ENCODE measurements at places on chromosomes 5 and 9. TPM values are rescaled to one million over a fixed set of nuclear protein-coding genes. Genes with fewer than 3 reads are reported as not detected.

- no peaks in the 10 kb centered on the region for H3K36me3 ChIP-seq
- H3K27ac ChIP-seq, result no peak overlapping the region
- no peaks in the 10 kb centered on the region for H3K27me3 ChIP-seq
Observed at GRCh38 chr5:62168506-62169281, 137.3 kb upstream of the KIF2A start.

GRCh38 chr9:131012023-131012334 lies 3.0 kb downstream of the LAMC3 start:
- no peak for DNase-seq
- peak overlapping the region; percentile 95 for H3K27ac ChIP-seq
- H3K36me3 ChIP-seq, result no peaks in the 10 kb centered on the region
- no peak overlapping the region for H3K4me3 ChIP-seq

DNA sequence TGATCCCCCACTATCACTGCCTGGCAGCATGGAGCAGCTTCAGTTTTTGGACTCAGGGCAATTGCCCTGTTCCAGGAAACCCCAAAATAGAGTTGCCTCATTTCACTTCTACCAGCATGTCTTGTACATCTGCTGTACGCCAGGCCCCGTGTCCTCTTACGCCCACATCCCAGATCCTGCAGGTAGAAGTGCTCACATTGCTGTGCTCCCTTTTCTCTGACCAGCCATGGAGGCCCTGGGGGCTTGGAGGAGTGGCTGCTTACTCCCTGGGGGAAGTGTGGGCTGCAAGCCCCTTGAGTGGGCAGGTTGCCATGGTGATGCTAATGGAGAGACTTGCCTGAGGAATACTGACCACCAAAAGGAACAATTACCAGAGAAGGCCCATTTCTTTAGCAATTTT lies 55.6 kb upstream of the KCNIP1 start:
- H3K4me3 ChIP-seq, result no peak overlapping the region
- H3K36me3 ChIP-seq, result no peaks in the 10 kb centered on the region
- H3K4me1 ChIP-seq, result no peaks in the 10 kb centered on the region
- no peaks in the 10 kb centered on the region for H3K27me3 ChIP-seq

- no peaks in the 10 kb centered on the region for H3K36me3 ChIP-seq
- no peak overlapping the region for H3K27ac ChIP-seq
- H3K4me1 ChIP-seq, result no peaks in the 10 kb centered on the region
- no peaks in the 10 kb centered on the region for H3K27me3 ChIP-seq
Observed at GRCh38 chr5:157961176-157961575, 102.2 kb upstream of the CLINT1 start.

DNA sequence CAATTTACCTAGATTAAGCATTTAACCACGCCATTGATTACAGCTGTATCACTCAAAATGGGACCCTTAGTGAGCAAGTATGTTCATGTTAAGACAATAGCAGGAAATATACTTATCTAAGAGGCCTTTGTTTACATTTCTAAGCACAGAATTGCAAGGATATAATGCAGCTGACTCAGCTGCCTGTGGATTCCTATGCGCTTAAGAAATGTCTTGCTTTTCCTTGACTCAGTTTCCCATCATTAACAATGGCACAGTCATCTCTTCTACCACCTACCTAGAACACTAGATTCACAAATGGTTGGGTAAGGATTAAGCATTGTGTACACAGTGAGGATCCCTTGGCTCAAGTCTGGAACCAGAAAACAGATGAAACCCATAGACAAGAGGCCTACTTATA lies 163.8 kb downstream of the TSSK1B start:
- peaks cover 37% of the 10 kb centered on the region for H3K4me1 ChIP-seq
- H3K27me3 ChIP-seq, result no peaks in the 10 kb centered on the region
- DNase-seq, result no peak
- no peak overlapping the region for H3K27ac ChIP-seq

- H3K36me3 ChIP-seq, result no peaks in the 10 kb centered on the region
- no peak overlapping the region for H3K4me3 ChIP-seq
- H3K27ac ChIP-seq, result no peak overlapping the region
- H3K4me1 ChIP-seq, result no peaks in the 10 kb centered on the region
Observed at GRCh38 chr9:70429899-70430298, 15.4 kb upstream of the KLF9 start.

Gene MSX2
- total RNA-seq, result 28.8 TPM

DNA sequence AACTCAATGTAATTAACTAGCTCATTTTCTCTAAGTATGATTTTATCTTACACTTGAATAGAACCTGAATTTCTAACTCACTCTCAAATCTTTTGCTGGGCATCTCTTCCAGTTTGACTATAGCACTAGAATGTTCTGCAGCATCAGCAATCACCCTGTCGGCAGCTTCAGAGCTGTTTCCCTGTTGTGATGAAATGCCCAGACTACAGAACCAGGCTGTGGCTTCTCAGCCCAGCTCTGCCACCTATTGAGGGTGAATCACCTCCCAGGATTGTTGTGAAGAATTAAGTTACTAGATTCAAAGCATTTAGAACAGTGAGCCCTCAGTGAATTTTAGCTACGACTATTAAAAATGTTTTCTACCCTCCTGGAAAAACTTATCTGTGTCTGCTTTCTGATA lies 90.4 kb upstream of the ANKRD55 start:
- H3K4me3 ChIP-seq, result no peak overlapping the region
- H3K4me1 ChIP-seq, result peaks cover 15% of the 10 kb centered on the region
- no peak overlapping the region for H3K27ac ChIP-seq
- H3K27me3 ChIP-seq, result no peaks in the 10 kb centered on the region

Gene ADGRD2
- not detected for total RNA-seq

GRCh38 chr5:141369994-141370848 lies at the start of gene PCDHGB3:
TSS of gene PCDHGB3 (plus strand) at chr5:141370242. CDS start at chr5:141370395, 153 bp downstream.
- H3K27ac ChIP-seq, result no peak within 1 kb of the TSS
- H3K4me3 ChIP-seq, result no peak within 1 kb of the TSS
- H3K27me3 ChIP-seq, result no peaks in the 10 kb centered on the region
- H3K36me3 ChIP-seq, result no peaks in the 10 kb centered on the region
- DNase-seq, result no peak
- no peaks in the 10 kb centered on the region for H3K4me1 ChIP-seq

DNA sequence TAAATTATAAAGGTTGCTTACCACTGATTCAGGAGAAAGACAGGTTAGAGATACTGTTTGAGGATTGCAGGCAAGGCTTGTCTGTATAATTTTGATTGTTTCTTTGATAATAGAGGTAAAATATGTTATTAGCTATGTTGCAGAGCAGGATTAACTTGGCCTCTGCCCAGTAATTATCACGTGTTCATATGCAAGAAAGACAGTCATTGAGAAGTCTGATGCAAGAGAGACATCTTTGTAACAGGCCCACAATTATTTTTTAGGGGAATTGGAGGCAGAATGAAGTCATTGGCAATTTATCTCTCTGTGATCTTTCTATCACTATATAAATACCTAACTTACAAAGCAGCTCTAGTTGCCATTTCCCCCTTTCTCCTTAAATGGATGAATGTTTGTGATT lies 46.0 kb downstream of the SLC44A1 start:
- H3K4me3 ChIP-seq, result no peak overlapping the region
- peak overlapping the region; percentile 69 for H3K27ac ChIP-seq
- H3K36me3 ChIP-seq, result no peaks in the 10 kb centered on the region

DNA sequence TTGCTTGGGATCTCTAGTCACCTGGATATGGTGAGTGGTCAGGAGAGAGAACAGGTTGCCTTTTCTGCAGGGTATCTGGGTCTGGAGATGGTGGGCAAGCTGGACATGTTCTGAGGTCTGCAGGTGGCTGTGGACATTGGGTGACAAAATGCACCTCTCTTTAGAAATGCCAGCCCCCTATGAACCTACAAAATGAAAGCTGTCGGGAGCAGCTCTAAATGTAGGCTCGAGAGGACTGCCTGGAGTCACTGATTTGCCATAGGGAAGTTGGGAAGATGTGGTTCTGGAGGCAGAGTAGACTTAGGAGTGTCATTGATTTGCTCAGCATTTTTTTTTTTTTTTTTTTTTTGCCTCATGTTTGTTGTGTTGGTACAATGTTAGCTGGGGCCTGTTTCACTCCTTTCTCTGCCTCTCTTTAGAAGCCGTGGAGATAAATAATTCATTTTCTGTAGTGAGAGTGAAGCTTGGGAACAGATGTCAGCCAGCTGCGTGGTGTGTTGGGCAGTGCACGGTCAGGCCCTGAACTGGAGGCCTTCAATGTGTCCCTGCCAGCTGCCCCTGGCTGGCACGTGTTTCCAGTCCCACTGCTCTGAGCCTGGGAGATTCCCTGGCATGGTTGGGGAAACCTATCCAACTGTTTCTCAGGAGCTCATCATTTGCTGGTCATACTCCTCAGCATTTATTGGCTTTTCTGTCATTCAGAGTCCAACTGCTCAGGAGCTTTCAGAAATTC lies 5.4 kb downstream of the RGS3 start:
- no peak overlapping the region for H3K27ac ChIP-seq
- H3K27me3 ChIP-seq, result no peaks in the 10 kb centered on the region
- no peak overlapping the region for H3K4me3 ChIP-seq
- no peaks in the 10 kb centered on the region for H3K36me3 ChIP-seq

GRCh38 chr5:33964132-33964700 lies 20.3 kb downstream of the SLC45A2 start:
- no peak overlapping the region for H3K4me3 ChIP-seq
- no peak overlapping the region for H3K27ac ChIP-seq
- H3K27me3 ChIP-seq, result no peaks in the 10 kb centered on the region
- DNase-seq, result no peak
- H3K36me3 ChIP-seq, result no peaks in the 10 kb centered on the region

- DNase-seq, result no peak
- no peaks in the 10 kb centered on the region for H3K4me1 ChIP-seq
Observed at GRCh38 chr9:81472701-81473100, 216.6 kb downstream of the TLE1 start.

GRCh38 chr5:179158556-179158955 lies 98.4 kb downstream of the ZNF354C start:
- no peak overlapping the region for H3K27ac ChIP-seq
- H3K27me3 ChIP-seq, result no peaks in the 10 kb centered on the region
- no peak overlapping the region for H3K4me3 ChIP-seq
- DNase-seq, result no peak

Gene SH3RF2
- 35.1 TPM for total RNA-seq

Gene TMEFF1
- total RNA-seq, result 13.7 TPM

DNA sequence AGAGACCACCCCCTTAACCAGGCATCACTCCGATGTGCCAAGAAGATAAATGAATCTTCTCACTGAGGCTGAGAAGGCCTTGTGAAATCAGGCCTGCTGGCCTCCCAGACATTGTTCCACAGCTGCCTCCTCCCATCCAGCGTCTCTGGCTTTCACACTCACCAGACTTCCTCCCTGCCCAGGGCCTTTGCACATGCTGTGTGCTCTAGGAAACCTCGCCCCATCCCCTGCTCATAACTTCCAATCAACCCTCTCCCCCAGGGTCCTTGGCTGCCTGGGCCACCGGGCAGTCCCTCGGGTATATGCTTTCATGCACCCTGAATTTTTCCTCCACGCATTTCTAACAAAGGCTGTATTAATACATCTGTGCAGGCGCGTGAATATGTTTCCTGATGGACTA lies 58.4 kb downstream of the DUSP1 start:
- H3K36me3 ChIP-seq, result no peaks in the 10 kb centered on the region
- no peak overlapping the region for H3K27ac ChIP-seq
- DNase-seq, result no peak
- no peak overlapping the region for H3K4me3 ChIP-seq
- no peaks in the 10 kb centered on the region for H3K27me3 ChIP-seq

- no peak for DNase-seq
- H3K27me3 ChIP-seq, result no peaks in the 10 kb centered on the region
- no peaks in the 10 kb centered on the region for H3K36me3 ChIP-seq
- H3K4me3 ChIP-seq, result no peak overlapping the region
- H3K27ac ChIP-seq, result no peak overlapping the region
- H3K4me1 ChIP-seq, result peaks cover 14% of the 10 kb centered on the region
Observed at GRCh38 chr9:15277400-15278090, 29.5 kb downstream of the TTC39B start.

DNA sequence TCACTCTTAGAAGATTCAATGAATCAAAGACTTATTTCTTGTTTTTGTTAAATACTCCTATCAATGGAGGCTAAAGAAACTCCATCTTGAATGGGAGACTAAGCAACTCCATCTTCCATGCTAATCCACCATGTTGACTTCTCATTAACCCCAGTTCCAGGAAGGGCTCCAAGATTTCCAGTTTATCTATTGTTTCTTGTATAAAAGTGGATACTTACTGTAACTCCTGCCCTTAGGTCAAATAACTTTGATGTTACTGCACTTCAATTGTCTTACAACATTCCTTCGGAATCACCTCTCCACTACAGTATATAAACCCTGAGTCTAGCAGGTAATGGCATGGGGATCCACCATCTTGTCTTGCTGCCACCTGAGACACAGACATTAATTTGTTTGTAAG lies 63.0 kb downstream of the PUM3 start:
- no peak overlapping the region for H3K4me3 ChIP-seq
- no peaks in the 10 kb centered on the region for H3K27me3 ChIP-seq
- peaks cover 8% of the 10 kb centered on the region for H3K36me3 ChIP-seq
- H3K4me1 ChIP-seq, result peaks cover 4% of the 10 kb centered on the region
- no peak overlapping the region for H3K27ac ChIP-seq
- DNase-seq, result no peak

DNA sequence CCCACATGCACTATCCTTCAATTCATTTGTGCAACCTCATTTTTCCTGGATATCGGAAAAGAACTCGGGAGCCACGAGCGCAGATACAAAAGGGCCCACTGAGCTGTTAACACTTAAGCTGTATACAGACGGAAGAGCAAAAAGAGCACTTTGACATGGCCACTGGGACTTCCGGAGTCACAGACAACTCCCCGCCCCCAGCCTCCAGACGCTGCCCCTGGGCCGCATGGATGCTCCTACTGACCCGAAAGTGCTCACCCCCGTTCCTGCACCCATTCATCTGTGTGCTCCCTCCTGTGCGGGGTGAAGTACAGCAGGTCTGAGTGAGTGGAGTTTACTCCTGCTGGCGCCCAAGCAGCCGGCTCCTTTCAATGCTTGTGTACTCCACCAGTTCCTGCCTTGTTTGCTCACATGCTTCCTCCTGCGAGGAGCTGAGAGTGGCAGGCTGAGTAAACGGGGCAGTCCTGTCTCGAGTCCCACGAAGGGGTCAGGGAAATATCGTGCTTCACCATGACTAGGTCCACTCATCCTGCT lies 901.0 kb upstream of the CTNND2 start:
- H3K36me3 ChIP-seq, result no peaks in the 10 kb centered on the region
- no peak for DNase-seq
- H3K27ac ChIP-seq, result no peak overlapping the region
- H3K27me3 ChIP-seq, result no peaks in the 10 kb centered on the region
- H3K4me1 ChIP-seq, result no peaks in the 10 kb centered on the region

- no peak for DNase-seq
- no peaks in the 10 kb centered on the region for H3K36me3 ChIP-seq
- H3K4me1 ChIP-seq, result peaks cover 3% of the 10 kb centered on the region
Observed at GRCh38 chr5:79759436-79759835, 69.8 kb downstream of the CMYA5 start.

GRCh38 chr5:143045062-143045461 lies 274.9 kb downstream of the ARHGAP26 start:
- no peaks in the 10 kb centered on the region for H3K4me1 ChIP-seq
- H3K27ac ChIP-seq, result no peak overlapping the region
- H3K36me3 ChIP-seq, result no peaks in the 10 kb centered on the region

DNA sequence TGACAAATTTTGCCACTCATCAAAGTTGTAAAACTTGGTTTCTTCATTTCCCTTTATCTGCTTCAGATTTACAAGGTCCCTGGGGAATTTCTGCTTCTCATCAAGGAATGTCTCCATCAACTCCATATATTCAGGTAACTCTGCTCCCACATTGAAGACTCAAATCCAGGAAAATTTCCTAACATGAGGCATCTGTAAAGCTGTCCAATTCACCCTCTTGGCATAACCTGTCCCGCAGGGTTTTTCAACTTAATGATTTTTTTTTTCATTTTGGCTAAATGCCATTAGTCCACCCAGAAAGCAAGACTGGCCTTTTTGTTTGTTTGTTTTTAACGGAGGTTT lies 50.2 kb upstream of the SLC30A5 start:
- no peak for DNase-seq
- H3K27me3 ChIP-seq, result no peaks in the 10 kb centered on the region
- H3K4me1 ChIP-seq, result no peaks in the 10 kb centered on the region
- peak overlapping the region; percentile 85 for H3K27ac ChIP-seq
- no peaks in the 10 kb centered on the region for H3K36me3 ChIP-seq
- peak overlapping the region; percentile 24 for H3K4me3 ChIP-seq

Measured in hepatocyte (in vitro differentiated cells).